Left cardiac atrium (tissue), 4 donors: ENCODE measurements at places on chromosomes 6 and 20. TPM values are rescaled to one million over a fixed set of nuclear protein-coding genes. Genes with fewer than 3 reads are reported as not detected.

The TMEM200A gene
- 0.65 TPM for total RNA-seq

The RSPH4A gene
- 0.31 TPM for total RNA-seq

The GNAS gene
- total RNA-seq: 1,609 TPM

- DNase-seq: no peak
These were observed 54.2 kb downstream of the KLHL31 start for GRCh38 chr6:53611342-53611741.

DNA sequence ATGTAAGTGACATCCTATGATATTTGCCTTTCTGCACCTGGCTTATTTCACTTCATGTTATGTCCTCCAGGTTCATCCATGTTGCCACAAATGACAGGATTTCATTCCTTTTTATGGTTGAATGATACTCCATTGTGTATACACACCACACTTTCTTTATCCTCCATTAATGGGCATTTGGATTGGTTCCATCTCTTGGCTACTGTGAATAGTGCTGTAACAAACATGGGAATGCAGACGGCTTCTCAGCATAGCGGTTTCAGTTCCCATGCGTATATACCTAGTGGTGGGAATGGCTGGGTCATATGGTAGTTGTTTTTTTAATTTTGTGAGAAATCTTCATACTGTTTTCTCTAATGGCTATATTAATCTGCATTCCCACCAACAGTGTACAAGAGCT lies 14.8 kb downstream of the MTHFD1L start:
- DNase-seq: no peak
